ENCODE measurements at places on chromosomes 5 and 9.
A peak's percentile ranks its signal among the peaks of the same experiment; 100 is the strongest.

- no peak for DNase-seq
Observed at GRCh38 chr5:68289498-68289897, 73.9 kb downstream of the PIK3R1 start.

GRCh38 chr9:68797116-68797515 is 92.1 kb downstream of the PIP5K1B start:
- no peak for DNase-seq

- no peak for DNase-seq
Observed at GRCh38 chr5:98365126-98365525, 408.3 kb upstream of the RGMB start.

- no peak for DNase-seq
Observed at GRCh38 chr5:130243641-130244040, 339.4 kb downstream of the CHSY3 start.

GRCh38 chr9:105305856-105306255 is 61.4 kb downstream of the SLC44A1 start:
- DNase-seq, result no peak

- DNase-seq, result no peak
Observed at GRCh38 chr9:128911529-128912035, 9.2 kb upstream of the PHYHD1 start.

DNA sequence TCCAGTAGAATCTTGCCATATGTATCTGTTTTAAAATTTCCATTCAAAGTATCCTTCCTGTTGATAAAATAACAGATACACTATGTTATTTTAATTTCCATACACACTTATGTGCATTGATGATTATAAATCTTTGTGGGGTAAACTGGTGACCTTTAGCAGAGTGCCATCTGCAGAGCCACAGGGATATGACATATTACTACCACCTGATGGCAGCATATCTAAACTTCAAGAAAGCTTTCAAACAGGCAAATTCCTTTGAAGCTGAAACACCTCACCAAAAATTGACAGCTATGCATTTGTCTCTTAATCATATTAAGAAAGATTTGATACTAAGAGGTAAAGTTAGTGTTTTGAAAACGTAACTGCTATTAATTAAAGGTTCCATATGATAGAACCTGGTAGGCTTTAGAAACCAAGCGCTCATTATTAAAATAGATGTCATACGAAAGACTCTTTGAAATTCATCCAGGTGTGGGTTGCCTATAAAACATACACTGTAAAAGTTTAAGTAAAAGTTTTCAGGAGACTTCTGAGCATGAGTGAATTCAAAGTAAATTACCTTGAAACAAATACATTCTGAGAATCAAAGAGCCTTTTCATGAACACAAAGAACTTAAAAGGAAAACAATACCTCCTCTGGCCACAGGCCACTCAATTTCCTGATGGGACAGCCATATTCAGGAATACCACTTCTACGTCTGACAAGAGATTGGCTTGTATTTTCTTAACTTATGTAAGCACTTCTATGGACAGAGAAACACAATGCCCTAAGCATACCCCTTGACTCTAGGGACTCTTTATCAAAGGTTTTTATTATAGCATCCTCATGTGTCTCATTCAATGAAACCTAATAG is 93.3 kb downstream of the KIAA0825 start:
- no peak for DNase-seq

DNA sequence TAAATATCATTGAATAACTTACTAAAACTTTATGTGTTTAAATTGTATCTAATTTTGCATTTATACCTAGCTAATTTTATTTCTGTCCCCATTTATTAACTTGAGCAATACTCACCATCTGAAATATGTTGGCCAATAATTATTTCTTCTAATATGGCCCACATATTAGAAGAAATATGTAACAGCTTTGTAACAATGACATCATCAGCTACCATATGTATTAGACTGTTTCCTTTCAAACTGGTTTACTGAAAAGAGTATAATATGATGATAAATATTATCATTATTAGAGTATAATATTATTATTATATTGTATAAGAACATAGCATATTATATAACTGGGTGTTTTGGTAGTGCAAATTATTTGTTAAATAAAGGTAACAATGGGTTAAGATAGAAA is 220.5 kb downstream of the FBXL7 start:
- no peak for DNase-seq

- no peak for DNase-seq
Observed at GRCh38 chr5:129241755-129242154, 147.2 kb downstream of the ISOC1 start.

DNA sequence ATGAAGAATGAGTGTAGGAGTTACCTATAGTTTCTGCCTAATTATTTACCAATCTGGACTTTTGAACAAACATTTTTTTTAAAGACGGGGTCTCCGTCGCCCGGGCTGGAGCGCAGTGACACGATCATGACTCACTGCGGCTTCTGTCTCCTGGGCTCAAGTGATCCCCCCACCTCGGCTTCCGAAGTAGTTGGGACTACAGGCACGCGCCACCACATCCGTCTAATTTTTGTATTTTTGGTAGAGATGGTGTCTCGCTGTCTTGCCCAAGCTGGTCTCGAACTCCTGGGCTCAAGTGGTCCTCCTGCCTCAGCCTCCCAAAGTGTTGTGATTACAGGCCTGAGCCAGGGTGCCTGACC is 1.5 kb downstream of the CTNNA1 start:
- DNase-seq, result no peak

- no peak for DNase-seq
Observed at GRCh38 chr9:133166392-133166791, 2.7 kb upstream of the GBGT1 start.

DNA sequence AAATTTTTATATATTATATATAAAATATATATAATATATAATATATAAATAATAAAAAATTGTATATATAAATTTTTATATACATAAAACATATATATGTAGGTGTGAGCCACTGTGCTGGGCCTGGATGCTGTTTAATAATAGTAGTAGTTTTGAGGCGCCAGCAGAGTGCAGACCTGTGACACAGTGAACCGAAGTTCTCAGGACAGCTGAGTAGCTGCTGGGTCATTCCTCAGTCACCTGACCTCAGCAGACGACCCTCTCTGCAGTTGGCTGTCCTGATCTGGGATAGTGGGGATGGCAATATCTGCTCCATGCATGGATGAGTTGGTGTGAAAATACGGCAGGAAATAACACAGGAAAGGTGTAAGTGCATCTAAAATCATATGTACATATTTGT is 3.3 kb upstream of the SNX18 start:
- no peak for DNase-seq

DNA sequence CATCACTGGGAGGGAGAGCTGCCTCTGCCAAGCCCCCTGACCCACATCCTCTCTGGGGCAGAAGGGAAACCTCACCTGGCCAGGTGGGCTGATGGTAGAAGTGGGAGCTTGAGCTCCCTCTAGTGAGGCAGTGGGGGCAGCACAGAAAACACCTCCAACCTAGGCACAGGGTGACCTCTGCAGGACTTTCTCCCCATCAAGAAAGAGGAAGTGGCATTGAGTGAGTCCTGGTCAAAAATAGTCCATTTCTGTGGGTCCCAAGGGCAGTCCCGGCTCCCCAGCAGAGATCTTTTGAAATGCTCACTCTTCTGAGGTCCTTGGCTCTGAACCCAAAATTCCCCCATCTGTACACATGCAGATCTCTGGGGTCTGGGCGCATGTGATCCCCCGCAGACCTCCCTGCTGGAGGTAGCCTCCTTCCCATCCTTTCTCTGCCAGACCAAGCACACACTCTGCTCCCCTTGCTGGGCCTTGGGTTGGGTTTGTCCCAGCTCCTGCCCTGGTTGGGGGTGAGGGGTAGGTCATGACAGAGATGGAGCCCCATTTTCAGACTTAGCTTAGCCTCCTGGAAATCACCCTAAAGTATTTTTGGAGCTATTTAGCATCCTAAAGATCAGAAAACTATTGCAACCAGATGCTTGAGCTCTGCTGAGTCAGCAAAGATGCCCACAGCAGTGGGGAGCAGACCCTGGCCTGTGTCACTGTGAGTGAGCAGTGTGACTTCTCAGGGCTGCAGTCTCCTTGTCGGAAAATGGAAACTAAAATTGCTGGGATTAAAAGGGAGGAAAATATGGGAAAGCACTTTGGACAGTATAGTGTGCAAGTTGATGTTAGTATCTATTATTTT is 41.6 kb upstream of the LCP2 start:
- peak; percentile 61 for DNase-seq

DNA sequence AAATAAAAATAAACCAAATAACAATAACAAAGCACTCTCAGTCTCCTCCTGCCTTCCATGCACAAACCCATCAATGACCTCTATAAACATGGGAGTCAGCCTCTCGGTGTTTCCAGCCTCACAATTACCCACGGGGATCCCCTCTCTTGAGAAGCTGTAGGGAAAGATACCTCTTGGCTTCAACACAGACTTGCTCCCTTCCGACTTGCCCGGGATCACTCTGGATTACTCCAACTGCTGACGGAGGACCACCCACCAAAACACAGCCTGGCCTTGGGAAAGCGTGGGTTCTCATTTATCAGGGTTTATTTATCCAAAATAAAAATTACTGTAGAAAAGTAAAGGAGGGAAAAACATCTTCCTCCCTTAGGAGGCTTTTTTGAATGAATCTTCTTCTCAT is 11.5 kb upstream of the NKX2-5 start:
- DNase-seq, result no peak

Data from stimulated activated CD4-positive, alpha-beta T cell treated with anti-CD3 and anti-CD28 coated beads, Interleukin-2, amount 100 ng/mL, for 24 hours (primary cell).